ENCODE measurements at places on chromosomes 6 and 20. TPM values are rescaled to one million over a fixed set of nuclear protein-coding genes. Genes with fewer than 3 reads are reported as not detected.

The SLC17A1 gene
- not detected for total RNA-seq

The RSPO3 gene
- 0.34 TPM for total RNA-seq

The GPX5 gene
- not detected for total RNA-seq

The TRIM15 gene
- total RNA-seq: not detected

The SLA2 gene
- 0.66 TPM for total RNA-seq

The SEL1L2 gene
- not detected for total RNA-seq

The PRRT1 gene
- total RNA-seq: 1.8 TPM

The ASIP gene
- total RNA-seq: 2.8 TPM

All from right cardiac atrium (tissue), 5 donors.